Urinary bladder (tissue), 4 donors: ENCODE measurements at places on chromosomes 5 and 9. TPM values are rescaled to one million over a fixed set of nuclear protein-coding genes. Genes with fewer than 3 reads are reported as not detected.

GRCh38 chr9:104456831-104457230 is 47.2 kb upstream of the OR13F1 start:
- no peak for DNase-seq

AK8 gene
- total RNA-seq = 1.0 TPM

COL27A1 gene
- total RNA-seq = 21.5 TPM

DNA sequence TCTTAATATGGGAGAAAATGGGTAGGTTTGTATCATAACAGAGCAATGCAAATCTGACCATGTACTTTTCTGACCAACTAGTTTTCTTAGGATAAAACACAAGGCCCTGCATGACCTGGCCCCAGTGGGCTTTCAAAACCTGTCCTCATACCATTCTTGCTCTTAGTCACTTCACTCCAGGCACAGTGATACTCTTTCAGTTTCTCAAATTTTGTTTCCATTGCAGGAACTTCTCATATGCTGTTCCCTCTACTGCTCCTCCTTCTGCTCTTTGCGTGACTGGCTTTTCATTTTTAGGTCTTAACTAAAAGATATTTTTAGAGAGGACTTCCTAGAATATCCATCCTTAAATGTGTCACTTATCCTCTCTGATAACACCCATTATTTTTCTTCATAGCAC is 112.4 kb downstream of the INIP start:
- no peak for DNase-seq

- no peak for DNase-seq
These were observed 652.9 kb downstream of the SEMA5A start for GRCh38 chr5:8892926-8893325.

DNA sequence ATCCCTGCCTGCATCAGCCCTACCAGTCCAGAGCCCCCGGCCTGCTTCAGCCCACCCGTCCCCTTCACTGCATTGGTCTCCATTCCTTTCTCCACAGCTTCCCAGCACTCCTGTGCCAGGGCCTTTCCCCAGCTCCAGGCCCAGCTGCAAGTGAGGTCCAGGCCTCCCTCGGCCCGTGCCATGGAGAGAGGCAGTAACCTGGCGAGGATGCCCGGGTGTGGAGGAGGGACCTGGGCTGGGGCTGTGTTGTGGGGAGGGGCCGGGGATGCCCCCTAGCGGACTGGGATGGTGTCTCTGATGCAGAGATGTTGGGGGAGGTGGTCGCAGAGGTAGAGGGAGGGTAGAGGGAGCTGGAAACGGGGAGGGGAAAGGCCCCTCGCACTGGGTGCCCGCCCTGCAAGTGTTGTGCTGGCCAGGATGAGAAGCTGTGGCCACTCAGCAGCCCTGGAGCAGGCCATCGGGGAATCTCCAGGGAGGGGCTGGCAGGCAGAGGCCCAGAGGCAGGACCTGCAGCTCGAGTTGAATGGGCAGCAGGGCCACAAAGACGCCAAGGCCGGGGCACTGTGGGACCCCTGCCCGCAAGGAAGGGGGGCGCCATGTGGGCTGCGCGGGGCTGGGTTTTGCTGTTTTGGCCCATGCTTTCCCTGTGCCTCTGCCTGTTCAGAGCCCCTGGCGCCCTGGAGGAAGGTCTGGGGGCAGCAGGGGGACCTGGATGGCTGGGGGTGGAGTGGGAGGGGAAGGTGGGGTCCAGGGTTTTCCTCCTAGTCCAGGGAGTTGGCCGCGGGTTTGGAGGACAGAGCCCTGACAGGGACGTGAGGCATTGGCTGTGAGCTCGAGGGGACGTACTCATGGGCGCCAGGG is 26.0 kb upstream of the NKD2 start:
- DNase-seq = no peak

- no peak for DNase-seq
These were observed 8.4 kb upstream of the FAM81B start for GRCh38 chr5:95382801-95383200.

UBLCP1 gene
- total RNA-seq = 22.0 TPM

PCDHGA9 gene
- 12.5 TPM for total RNA-seq

- no peak for DNase-seq
These were observed 4.9 kb upstream of the SCAMP1 start for GRCh38 chr5:78355561-78355960.

GRCh38 chr5:173998531-173998930 is 9.6 kb downstream of the C5orf47 start:
- no peak for DNase-seq
